Activated naive CD8-positive, alpha-beta T cell treated with anti-CD3 and anti-CD28 coated beads, Interleukin-2, amount 10 ng/mL, durations not matched to agents 7 days and 5 days (primary cell): ENCODE measurements at places on chromosomes 6 and 20.

DNA sequence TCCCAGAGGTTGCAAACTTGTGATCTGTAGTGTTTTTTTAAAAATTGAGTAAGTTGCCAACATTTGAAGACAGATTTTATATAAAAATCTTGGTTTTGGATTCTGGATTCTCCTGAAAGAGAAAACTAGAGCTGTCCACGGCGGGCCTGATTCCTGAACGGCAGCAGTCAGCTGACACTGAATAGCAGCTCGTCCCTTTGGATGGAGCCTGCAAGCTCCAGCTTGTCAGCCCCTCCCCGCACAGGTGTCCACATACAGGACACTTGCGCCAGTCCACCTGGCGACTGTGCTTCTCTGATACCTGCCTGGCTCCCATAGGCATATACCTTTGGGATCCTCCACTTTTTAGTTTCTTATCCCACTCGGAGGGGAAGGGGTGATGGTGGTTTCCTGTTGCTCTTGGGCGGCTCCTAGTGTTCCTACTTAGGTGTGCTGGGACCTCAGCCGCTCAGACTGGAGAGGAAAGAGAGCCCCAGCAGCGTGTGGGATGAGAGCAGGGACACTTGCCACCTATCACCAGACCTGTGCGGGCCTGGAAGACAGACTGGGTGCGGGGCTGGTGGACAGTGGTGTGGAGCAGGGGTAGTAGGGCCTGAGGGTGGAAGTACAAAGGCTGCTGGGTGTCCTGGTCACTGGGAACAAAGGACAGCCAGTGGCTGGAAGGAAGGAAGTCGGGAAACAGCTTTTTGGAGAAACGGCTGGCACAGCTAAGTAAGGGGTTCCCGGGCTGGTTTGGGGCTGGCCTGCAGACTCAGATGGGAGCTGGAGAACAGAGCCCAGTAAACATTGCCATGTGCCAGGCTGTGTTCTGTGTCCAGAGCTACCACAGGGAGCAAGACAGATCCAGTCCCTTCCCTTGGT, 18.3 kb downstream of the GHRH start:
- no peak for DNase-seq

- DNase-seq, result no peak
Observed at GRCh38 chr6:166556863-166557322, 29.6 kb downstream of the RAMACL start.

DNA sequence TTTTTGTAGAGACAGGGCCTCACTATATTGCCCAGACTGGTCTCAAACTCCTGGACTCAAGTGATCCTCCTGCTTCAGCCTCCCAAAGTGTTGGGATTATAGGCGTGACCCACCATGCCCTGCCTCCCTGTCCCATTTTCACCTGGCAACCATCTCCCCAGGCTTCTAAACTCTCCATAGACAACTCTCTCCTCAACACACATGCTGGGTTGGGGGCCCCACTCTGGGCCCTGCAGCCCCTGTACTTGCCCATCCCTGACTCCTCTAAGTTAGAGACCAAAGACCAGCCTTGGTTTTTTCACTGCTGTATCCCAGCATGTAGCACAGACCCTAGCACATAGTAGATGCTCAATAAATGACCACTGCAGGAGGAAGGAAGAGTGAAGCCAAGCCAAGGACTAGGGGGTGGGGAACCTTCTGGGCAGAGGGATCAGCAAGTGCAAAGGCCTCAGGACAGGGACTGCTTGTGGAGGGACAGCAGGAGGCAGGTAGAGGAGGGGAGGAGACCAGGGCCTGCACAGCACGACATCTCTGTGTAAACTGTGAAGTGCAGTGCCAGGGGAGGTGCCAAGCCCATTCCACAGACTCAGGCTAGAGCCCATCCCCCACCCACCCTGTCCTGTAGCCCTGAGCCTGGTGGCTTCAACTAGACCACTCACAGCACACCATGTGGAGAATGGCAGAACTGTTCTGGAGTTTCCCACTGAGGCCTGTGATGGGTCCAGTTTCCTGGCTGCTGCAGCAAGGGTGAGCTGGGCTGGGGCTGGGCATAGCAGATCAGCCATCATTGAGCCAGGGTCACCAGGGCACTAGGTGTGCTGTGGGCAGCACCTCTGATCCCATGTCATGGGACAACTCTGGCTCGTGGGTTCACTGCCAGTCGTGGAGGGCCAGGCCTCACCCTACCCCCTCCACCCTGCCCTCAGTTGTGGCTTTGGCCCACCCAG, 3.4 kb upstream of the SRC start:
- no peak for DNase-seq

DNA sequence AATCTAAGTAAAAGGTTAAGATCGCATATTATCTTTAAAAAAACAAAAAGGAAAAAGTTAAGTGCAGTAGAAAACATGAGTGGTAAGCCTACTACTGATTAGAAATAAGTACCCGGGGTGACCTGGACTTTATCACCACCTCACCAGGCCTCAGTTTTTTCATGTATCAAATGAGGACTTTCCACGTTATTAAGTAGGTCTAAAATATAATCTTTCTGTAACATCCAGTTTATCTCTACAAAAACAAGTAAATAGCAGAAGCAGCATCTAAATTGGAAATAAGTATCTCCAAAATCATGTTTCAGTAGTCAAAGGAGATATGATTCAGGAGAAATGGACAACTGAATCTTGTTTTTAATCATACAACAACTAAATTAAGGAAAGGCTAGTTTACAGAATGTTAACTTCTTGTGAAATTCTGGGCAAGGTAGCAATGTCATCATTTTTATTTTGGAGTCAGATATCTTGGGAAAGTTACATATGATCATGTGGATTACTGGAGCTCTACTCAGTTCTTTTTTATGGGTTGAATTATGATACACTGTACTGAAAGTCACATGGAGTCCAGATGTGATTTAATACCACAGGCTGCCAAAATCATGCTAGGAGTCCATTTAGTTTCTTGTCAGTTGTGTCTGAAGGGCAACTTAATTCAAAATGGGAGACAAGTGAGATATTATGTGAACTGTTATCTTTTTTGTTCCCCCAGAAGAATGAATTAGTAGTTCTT, 114.7 kb upstream of the PRL start:
- DNase-seq, result no peak

DNA sequence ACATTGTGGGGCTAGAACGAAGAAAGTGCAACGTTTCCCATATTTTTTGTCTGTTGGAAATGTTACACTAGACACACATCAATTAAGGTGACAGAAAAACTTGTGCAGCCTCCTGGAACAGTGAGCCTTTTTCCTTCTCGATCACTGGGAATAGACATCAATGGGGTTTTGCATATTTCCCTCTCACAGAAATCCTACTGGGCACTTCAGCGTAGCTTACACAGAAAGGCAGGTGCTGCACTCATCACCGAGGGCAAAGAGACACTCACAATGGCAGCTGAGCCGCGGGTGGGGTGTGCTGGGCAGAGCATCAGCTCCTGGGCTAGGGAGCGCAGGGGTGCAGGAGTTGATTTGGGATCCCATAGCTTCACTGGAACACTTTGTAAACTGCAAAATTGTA, 64.5 kb downstream of the THBS2 start:
- no peak for DNase-seq

- no peak for DNase-seq
Observed at GRCh38 chr6:158978757-158979156, 21.2 kb downstream of the RSPH3 start.

GRCh38 chr6:57134954-57135353, 37.2 kb upstream of the BAG2 start:
- DNase-seq, result no peak
